ENCODE measurements at places on chromosomes 11 and 22. TPM values are rescaled to one million over a fixed set of nuclear protein-coding genes. Genes with fewer than 3 reads are reported as not detected.

The ENDOD1 gene
- total RNA-seq = 33.7 TPM

The ARHGAP20 gene
- not detected for total RNA-seq

The C22orf31 gene
- not detected for total RNA-seq

The CDC42EP2 gene
- total RNA-seq = 36.5 TPM

The OR6A2 gene
- 0.08 TPM for total RNA-seq

The OR5A1 gene
- not detected for total RNA-seq

The OR51B5 gene
- total RNA-seq = not detected

The MAPK8IP2 gene
- total RNA-seq = not detected

The NCR3LG1 gene
- 14.6 TPM for total RNA-seq

The SAA4 gene
- total RNA-seq = not detected

The GTSE1 gene
- total RNA-seq = 22.0 TPM

The HEPN1 gene
- not detected for total RNA-seq

DNA sequence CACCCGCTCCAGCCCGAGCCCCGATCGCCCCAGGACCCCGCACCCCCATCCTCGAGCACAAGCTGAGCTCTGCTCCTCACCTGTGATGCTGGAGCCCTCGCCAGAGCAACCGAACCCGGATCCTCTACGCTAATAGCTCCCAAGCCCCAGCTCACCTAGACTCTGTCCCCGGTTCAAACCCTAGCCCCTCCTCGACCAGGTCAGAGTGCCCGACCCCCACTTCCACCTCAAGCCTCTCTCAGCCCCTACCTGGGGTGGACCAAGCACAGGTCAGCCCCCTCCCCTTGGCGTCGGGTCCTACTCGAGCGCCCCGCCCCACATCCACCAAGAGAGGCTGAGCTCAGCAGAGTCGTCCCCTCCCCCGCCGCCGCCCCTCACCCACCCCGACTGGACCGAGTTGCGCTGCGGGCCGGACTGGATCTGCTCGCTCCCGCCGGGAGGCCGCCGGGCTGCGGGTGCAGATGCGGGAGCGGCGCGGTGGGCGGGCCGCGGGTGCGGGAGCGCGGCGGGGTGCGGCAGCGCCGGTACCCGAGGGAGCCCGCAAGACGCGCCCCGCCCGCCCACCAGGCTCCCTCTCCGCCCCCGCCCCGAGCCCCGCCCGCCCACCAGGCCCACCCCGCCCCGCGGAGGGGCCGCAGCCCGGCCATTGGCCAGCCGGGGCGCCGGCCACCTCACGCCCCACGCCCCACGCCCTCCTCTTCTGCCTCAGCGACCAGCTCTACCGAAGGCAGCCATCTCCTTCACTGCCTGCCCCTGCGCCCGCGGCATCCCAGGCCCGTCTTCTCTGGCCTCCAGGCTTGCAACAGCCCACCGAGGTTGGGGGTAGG lies 577 bp upstream of the DKK3 start:
- no peak for DNase-seq

DNA sequence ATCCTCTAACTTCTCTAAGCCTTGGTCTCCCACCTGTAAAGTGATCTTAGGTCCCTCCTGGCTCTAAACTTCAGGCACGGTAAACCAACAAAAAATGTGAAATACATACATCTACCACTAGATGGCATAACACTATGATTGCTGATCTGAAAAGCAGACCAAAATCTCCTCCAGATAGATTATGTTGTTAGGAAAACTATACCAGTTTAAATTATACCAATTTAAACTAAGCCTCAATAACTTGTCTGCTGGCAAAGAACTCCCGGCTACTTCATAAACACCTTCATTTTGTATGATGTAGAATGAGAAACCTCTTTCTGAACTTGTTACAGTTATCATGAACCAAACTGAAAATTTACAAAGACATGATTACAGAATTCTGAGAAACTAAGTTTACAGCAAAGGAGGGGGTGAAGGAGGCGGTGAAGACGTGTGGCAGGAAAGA lies 85.9 kb downstream of the SBF2 start:
- peak; percentile 80 for DNase-seq

GRCh38 chr11:35293035-35293434 lies 126.3 kb downstream of the SLC1A2 start:
- no peak for DNase-seq

GRCh38 chr11:111355956-111356659 lies 23.0 kb downstream of the POU2AF1 start:
- peak; percentile 59 for DNase-seq

DNA sequence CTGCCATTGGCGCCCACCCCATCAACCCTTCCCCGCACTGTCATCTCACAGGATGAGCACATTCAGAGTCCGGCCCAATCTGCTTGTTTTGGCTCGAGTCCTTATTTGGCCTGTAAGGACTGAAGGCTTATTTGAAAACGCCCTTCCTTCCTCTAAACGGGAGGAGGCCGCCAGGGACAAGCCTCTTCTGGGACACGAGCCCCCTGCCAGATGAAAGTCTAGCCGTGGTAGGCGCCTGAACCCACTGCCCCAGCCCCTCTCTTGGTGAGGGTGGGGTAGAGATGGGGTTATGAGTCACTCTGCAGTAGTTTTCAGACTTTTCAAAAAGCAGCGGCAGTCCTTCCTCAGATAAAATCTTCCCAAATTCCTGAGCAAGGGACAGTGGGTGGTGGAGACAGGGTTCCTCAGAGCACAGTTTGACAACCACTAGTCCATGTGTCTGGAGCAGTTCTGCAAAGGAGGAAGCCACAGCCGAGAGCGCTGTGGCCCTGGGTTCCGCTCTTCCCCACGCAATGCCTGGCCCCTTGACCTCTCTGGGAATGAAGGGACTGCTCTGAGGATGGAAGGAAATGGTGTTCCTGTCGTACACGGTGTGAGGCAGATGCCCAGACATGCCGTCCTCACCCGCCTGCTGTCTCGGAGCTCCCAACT lies 57.0 kb downstream of the MYH9 start:
- no peak for DNase-seq

DNA sequence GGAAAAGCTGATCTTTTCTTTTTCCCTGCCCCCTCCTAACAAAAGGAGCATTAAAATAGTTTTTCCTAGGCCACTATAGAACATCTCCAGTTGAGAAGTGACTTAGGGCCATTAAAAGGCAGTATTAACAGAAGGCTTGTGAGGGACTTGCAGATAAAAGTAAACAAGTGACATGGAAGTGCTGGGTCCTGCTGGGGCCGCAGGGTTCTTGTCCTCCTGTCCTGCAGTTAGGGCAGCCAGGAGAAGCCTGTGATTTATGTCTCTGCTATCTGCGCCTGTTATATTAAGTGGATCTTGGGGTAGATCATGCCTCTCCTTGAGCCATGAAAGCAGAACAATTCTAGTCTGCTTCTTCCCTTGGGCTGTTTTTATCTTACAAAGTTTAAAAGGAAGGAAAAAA lies 271.4 kb upstream of the C11orf87 start:
- DNase-seq = no peak

DNA sequence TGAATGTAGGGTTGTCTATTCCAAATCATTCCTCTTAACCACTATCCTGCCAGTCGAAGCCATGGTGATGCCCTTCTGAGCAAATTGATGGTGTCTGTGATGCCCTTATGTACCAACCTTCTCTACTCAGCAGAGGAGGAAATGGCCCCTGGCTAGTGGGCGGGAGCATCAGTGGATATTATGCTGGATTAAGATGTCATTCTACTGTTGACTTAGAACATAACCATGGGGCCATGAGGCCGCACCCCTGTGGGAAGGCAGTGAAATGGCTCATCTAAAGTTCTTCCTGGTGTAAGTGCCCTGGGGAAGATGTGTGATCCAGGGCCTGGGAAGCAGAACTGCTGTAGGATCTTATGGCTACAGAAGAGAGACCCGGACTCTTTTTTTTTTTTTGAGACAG lies 20.7 kb upstream of the P2RY2 start:
- DNase-seq = no peak

DNA sequence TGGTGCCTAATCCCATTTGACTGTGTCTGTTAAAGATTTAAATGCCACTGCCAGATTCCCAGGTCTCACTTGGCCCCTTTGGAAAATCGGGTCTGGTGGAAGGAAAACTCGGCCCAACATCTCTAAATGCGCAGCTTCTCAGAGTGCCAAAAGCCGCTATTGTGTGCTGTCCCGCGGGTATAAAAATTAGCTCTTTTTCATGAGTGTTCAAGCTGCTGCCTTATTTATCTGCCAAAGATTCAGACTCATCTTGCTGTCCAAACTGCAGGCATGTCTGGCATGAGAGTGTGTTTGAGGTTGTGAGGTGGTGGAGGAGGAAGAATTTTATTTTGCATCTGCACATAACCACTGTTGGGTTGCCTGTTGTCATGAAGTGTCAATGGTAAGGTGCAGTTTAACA lies 91.4 kb downstream of the NELL1 start:
- no peak for DNase-seq

- peak; percentile 81 for DNase-seq
These were observed at the start of gene AGBL2 for GRCh38 chr11:47715082-47715669. Gene AGBL2, minus strand, starts transcription at chr11:47715369. Its CDS starts 719 bp downstream, at chr11:47714650.

- DNase-seq = peak; percentile 83
These were observed 11.1 kb upstream of the PHLDA2 start for GRCh38 chr11:2940147-2940920.

- no peak for DNase-seq
These were observed 9.5 kb upstream of the GTSE1 start for GRCh38 chr22:46286941-46287872.

- DNase-seq = peak; percentile 75
These were observed 35.5 kb upstream of the ST14 start for GRCh38 chr11:130124096-130124495.

DNA sequence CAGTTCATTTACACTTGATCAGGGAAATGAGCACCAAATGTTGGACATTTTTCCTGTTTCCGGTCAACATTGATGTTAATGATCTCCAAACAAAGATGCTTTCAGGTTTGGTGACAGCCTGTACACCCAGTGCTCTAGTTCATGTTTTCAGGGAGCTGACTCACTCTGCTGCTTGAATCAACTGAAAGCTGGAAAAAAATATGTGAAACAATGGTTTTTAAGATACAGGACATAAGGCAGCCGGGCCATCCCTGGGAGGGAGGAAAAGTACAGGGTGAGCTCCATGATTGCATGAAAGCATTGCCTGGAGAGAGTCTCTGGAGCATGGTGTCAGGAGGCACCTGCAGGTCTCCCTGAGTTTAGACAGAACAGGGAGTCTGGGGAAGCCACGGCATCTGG lies 259.6 kb downstream of the TBC1D22A start:
- DNase-seq = no peak

GRCh38 chr11:29490938-29491337 lies 525.9 kb downstream of the KCNA4 start:
- no peak for DNase-seq

DNA sequence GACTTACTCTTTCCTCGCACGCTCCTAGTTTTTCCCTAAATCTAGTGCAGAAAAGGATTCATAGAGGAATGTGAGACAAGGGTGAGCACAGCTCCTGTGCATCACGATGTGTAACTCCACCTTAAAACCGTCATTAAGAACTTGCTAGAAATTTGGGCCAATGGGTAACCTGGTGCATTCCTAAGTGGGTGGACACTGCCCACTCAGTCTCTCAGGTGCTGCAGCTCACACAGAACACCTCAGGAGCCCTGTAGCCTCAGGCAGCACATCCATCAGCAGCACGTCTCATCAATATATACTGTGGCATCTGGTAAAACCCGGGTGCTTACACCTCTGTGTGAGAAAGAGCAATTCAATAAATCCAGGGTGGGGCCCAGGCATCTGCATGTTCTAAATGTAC lies 12.4 kb downstream of the POU2AF3 start:
- DNase-seq = peak; percentile 33

DNA sequence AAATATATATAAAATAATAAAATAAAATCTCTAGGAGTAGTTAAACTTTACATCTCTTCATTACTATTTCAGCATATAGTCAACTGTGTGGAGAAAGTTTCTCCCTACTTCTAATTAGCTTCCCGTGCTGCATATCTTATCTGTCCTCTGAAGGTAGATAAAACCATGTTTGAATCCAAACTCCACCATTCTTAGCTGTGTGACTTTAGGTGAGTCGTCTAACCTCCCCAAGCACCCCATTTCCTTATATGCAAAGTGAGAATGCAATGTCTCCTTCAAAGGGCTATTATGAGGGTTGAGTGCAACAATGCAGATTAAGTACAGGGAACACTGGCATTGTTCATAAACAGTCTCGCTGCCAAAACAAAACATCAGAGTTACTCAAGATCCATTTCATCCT lies 80.8 kb upstream of the DRD2 start:
- no peak for DNase-seq

- no peak for DNase-seq
These were observed 1.0 kb downstream of the DNHD1 start for GRCh38 chr11:6498121-6498520.

DNA sequence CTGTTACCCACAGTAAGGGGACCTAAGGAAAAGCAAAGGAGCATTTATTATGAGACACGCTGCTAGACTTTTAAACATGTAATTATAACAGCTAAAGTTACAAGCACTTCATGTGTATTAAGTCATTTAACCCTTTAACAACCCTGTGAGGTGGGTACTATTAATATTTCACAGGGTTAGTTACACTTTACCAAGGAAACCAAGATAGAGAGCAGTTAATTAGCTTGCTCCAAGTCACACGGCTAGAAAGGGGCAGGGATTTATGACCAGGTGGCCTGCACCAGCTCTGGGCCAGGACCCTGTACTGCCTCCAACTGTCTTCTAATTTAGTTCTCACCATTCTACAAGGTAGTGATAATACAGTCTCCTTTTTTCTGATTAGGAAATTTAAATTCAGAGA lies 74.9 kb downstream of the RPL27A start:
- peak; percentile 18 for DNase-seq

DNA sequence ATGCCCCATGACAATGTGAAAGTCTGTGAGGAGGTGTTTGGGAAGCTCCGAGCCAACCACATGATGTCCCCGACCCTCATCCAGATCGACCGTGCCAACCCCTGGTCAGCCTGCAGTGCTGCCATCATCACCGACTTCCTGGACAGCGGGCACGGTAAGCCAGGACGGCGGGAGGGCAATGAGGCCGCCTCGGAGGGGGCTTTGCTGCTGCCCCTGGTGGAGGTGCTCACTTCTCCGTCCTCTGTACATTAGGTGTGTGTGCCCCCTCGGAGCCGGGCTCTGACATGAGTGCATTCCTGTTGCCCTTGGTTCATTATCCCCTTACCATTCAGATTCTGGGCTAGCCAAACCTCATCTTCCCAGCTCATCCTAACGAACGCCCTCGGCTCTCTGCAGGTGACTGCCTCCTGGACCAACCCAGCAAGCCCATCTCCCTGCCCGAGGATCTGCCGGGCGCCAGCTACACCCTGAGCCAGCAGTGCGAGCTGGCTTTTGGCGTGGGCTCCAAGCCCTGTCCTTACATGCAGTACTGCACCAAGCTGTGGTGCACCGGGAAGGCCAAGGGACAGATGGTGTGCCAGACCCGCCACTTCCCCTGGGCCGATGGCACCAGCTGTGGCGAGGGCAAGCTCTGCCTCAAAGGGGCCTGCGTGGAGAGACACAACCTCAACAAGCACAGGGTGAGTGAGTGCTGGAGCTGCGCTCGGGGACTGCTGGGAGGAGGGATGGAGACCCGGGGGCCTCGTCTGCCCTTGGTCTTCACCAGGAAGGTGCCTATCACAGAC lies 13.8 kb downstream of the ADAMTS15 start:
- no peak for DNase-seq

GRCh38 chr22:23034621-23035556 lies 35.4 kb upstream of the GNAZ start:
- DNase-seq = no peak

GRCh38 chr11:45852712-45853101 lies 5.4 kb downstream of the CRY2 start:
- DNase-seq = no peak

All from HT-29 (cell line).